ENCODE measurements at places on chromosomes 5 and 9. TPM values are rescaled to one million over a fixed set of nuclear protein-coding genes. Genes with fewer than 3 reads are reported as not detected.

- H3K4me3 ChIP-seq: no peak overlapping the region
- H3K27me3 ChIP-seq: no peaks in the 10 kb centered on the region
- no peaks in the 10 kb centered on the region for H3K36me3 ChIP-seq
- no peak overlapping the region for H3K27ac ChIP-seq
- H3K4me1 ChIP-seq: no peaks in the 10 kb centered on the region
Measured at GRCh38 chr5:19233573-19233972, 754.4 kb downstream of the CDH18 start.

- H3K4me1 ChIP-seq: peaks cover 58% of the 10 kb centered on the region
- H3K4me3 ChIP-seq: peak overlapping the region; percentile 53
- H3K36me3 ChIP-seq: peaks cover 1% of the 10 kb centered on the region
- peaks cover under 1% of the 10 kb centered on the region for H3K27me3 ChIP-seq
Measured at GRCh38 chr9:91036826-91037510, 235.3 kb downstream of the SYK start.

GRCh38 chr9:90460220-90460619, 182.4 kb downstream of the DIRAS2 start:
- H3K4me3 ChIP-seq: no peak overlapping the region
- no peak overlapping the region for H3K27ac ChIP-seq
- H3K4me1 ChIP-seq: no peaks in the 10 kb centered on the region
- DNase-seq: no peak
- peaks cover 2% of the 10 kb centered on the region for H3K27me3 ChIP-seq
- H3K36me3 ChIP-seq: no peaks in the 10 kb centered on the region

- peaks cover 77% of the 10 kb centered on the region for H3K27me3 ChIP-seq
- peaks cover 16% of the 10 kb centered on the region for H3K4me1 ChIP-seq
- peak; percentile 58 for DNase-seq
Measured at GRCh38 chr5:113487416-113487780, 855 bp downstream of the MCC start.

- H3K36me3 ChIP-seq: peaks cover 6% of the 10 kb centered on the region
- no peak overlapping the region for H3K27ac ChIP-seq
- DNase-seq: no peak
- peaks cover 24% of the 10 kb centered on the region for H3K4me1 ChIP-seq
Measured at GRCh38 chr9:106859957-106860720, 2.8 kb upstream of the ZNF462 start.

DNA sequence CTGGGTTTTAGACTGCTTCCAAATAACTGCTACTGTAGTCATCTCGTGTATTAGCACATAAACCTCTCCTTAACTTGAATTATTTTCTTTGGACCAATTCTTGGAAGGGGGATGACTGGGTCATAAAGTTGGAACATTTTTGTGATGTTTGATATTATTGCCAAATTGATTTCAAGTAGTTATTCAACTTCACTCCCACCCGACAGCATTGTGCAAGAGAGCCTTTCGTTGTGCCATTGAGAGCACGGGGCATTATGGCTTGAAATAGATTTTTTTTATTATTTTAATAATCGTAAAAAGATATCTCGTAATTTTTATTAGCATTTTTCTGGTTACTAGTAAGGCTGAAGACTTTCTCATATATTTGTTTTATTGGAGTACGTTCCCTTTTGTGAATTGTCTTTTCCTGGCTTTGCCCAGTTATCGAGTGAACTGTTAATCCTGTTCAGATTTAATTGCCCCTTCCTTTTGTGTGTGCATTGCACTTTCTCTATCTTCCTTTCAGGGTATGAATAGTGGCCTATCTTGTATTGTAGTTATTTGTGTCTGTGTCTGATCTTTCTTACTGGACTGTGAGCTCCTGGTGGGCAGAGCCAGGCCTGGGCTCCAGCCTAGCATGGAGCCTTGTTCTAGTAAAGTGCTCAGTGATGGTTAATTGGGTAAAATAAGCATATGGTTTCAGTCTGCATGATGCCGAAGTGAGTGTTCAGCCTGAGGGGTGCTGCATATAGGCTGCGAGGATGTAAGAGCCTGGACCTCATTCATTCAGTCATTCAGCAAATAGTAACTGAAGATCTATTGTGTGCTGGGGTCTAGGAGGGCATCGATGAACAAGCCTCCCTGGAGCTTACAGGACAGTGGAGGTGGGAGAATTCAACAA, 93.5 kb upstream of the SHB start:
- H3K27ac ChIP-seq: no peak overlapping the region
- no peak for DNase-seq
- H3K27me3 ChIP-seq: no peaks in the 10 kb centered on the region
- no peaks in the 10 kb centered on the region for H3K36me3 ChIP-seq

Gene ZFP37
- 0.33 TPM for total RNA-seq

DNA sequence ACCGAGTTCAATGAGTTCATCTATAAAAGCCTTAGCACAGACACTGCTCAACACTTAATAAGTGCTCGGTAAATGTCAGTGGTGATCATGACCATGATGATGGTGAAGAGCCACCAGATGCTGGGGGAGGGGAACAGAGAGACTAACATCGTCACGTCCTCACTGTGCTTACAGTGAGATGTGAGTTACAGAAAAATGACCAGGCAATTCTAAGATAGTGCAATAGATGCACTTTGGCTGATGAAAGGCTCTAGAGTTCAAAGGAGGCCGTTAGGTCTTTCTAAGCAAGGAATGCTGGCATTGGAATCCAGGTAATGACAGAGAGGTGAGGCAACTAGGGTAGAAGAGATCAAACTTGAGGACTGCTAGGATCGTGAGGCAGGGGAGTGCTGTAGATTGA, 36.7 kb downstream of the ARL15 start:
- H3K27me3 ChIP-seq: no peaks in the 10 kb centered on the region
- no peak overlapping the region for H3K27ac ChIP-seq
- no peak for DNase-seq
- H3K36me3 ChIP-seq: no peaks in the 10 kb centered on the region
- no peaks in the 10 kb centered on the region for H3K4me1 ChIP-seq

Gene EIF4E1B
- not detected for total RNA-seq

Gene MARCOL
- not detected for total RNA-seq

GRCh38 chr5:126443374-126443851, 20.2 kb downstream of the GRAMD2B start:
- no peaks in the 10 kb centered on the region for H3K27me3 ChIP-seq
- H3K36me3 ChIP-seq: peaks cover 12% of the 10 kb centered on the region
- no peak for DNase-seq
- H3K27ac ChIP-seq: peak overlapping the region; percentile 84

DNA sequence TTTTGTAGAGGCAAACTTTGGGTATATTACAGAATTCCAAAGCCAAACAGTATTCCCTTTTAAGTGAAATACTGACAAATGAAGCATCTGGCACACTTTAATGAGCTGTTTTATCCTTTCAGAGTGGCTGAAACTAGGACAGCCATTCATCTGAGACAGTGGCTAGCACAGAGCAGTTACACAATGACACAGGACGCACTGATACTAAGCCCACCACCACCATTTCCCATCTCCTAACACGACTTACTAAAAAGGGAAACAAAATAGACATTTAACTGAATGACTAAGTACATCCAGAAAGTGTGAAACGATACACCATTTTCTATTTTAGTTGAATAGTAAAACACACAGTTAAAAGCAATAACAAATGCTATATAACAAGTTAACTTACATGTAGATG, 120.4 kb upstream of the RETREG1 start:
- no peaks in the 10 kb centered on the region for H3K4me1 ChIP-seq
- peaks cover 28% of the 10 kb centered on the region for H3K27me3 ChIP-seq
- H3K4me3 ChIP-seq: no peak overlapping the region
- H3K36me3 ChIP-seq: no peaks in the 10 kb centered on the region

Gene FOXD4L4
- total RNA-seq: not detected

DNA sequence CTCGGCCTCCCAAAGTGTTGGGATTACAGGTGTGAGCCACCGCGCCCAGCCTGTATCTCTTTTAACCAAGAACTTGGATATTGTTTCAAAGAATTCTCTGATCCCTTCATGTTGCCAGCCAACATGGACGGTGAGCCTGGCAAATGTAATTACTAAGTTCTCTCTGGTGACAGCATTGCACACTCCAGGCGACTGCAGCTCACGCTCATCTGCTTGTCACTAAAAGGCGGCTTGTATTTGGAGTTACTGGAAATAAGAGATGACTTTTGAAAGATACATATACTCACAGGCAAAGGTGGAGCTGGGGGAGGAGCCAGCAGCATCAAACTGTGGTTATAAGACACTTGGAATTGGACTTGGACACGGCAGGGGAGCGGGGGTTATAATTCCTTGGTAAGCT, 172.3 kb downstream of the SLIT3 start:
- no peaks in the 10 kb centered on the region for H3K27me3 ChIP-seq
- H3K27ac ChIP-seq: no peak overlapping the region
- H3K36me3 ChIP-seq: no peaks in the 10 kb centered on the region
- H3K4me3 ChIP-seq: no peak overlapping the region

Gene MTREX
- 128 TPM for total RNA-seq

GRCh38 chr5:180352116-180353047, 754 bp downstream of the GFPT2 start:
- no peak overlapping the region for H3K27ac ChIP-seq
- peak overlapping the region; percentile 59 for H3K4me3 ChIP-seq
- no peak for DNase-seq

Gene GALNT10
- 42.7 TPM for total RNA-seq

GRCh38 chr9:135693265-135693664, 6.0 kb downstream of the SOHLH1 start:
- no peak for DNase-seq
- no peaks in the 10 kb centered on the region for H3K4me1 ChIP-seq
- no peaks in the 10 kb centered on the region for H3K36me3 ChIP-seq
- H3K27ac ChIP-seq: no peak overlapping the region

Gene OLFML2A
- total RNA-seq: not detected

DNA sequence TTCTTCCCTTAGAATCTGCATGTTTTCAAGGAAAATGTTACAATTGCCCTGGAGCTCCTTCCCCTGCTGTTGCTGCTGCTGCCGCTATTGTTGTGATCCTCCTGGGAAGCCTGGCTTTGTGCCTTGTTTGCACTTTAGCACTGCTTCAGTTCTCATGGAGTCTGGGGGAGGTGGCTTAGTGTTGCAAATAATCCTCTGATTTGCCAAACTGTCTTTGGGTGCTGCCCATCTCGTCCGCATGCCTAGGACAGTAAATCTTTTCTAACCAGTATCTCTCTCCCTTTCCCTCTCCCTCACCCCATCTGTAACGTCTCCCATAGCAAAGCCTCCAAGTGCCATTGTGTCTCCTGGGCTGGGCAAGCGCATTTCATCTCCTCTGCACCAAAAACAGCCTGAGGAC, 30.3 kb downstream of the FAM240B start:
- no peak for DNase-seq
- H3K27me3 ChIP-seq: peaks cover 2% of the 10 kb centered on the region
- no peaks in the 10 kb centered on the region for H3K36me3 ChIP-seq
- H3K4me3 ChIP-seq: no peak overlapping the region

- H3K36me3 ChIP-seq: no peaks in the 10 kb centered on the region
- H3K4me1 ChIP-seq: peaks cover 2% of the 10 kb centered on the region
- no peak overlapping the region for H3K27ac ChIP-seq
- peaks cover 21% of the 10 kb centered on the region for H3K27me3 ChIP-seq
- no peak overlapping the region for H3K4me3 ChIP-seq
Measured at GRCh38 chr5:15008921-15009320, 137.3 kb upstream of the ANKH start.

DNA sequence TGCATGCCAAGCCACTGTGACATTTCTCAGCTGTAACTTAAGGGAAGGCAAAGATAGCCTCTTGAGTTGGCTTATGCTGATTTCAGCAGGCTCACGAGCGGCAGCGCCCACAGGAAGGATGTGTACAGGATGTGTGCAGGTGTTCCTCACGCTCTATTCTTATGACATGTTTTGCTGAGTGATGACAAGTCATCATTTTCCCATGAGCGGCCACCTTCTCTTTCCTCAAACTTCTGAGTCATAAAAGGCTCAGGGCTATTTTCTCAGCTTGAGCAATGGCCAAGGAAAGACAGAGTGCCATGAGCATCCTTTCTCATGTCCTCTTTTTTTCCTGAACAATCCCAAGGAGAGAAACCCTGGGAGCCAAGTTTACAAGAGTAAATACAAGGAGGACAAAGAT, 365.9 kb downstream of the PLK2 start:
- no peaks in the 10 kb centered on the region for H3K36me3 ChIP-seq
- H3K4me3 ChIP-seq: no peak overlapping the region
- H3K27ac ChIP-seq: no peak overlapping the region
- H3K4me1 ChIP-seq: no peaks in the 10 kb centered on the region
- H3K27me3 ChIP-seq: no peaks in the 10 kb centered on the region

Gene SLC34A3
- not detected for total RNA-seq
